Muscle of arm (tissue), 14 donors: ENCODE measurements at places on chromosomes 2 and 18.

DNA sequence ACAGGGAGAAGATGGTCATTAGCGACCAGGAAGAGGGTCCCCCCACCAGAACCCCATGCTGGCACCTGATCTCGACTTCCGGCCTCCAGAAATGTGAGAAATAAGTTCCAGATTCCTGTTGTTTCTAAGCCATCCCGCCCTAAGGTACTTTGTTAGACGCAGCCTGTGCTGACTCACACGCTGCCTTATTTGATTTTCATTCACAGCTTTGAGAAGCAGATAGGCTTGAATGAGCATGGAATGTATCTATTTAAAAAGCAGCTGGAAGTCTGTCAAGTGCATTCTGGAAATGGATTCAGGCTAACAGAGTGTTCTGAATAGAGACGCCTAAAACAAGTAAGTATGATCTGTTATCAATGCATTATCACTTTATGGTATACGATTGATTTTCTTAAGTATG is 8.3 kb upstream of the IL1R2 start:
- DNase-seq = no peak

DNA sequence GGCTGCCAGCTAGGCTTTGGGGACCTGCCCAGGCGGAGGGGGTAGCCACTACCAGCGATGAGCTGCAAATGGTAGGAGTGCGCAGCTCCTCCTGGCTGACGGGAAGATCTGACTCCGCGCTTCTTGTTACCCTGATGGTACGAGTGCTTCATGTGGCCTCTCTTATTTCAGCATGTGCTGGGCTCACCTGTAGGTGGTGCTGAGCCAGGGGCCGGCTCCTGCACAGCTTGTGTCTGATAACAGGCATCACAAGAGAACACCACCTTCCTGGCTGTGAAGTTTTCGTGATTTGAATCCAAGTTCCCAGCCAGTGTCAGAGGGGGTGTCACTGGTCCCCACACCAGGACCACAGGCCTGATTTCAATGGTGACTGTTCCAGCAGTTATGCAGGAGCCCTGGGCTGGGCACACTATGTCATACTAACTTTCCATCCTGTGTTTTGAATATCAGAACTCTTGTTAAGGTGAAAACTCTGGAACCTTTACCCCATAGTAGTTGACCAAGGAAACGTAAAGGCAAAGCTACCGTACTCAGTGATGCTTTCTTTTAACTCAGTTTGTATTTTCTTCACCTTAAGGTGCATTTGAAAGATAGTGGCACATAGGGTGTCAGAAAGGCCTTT is 28.0 kb downstream of the APCDD1 start:
- DNase-seq = no peak

- no peak for DNase-seq
Measured at GRCh38 chr2:119718501-119719260, 39.7 kb downstream of the TMEM177 start.

DNA sequence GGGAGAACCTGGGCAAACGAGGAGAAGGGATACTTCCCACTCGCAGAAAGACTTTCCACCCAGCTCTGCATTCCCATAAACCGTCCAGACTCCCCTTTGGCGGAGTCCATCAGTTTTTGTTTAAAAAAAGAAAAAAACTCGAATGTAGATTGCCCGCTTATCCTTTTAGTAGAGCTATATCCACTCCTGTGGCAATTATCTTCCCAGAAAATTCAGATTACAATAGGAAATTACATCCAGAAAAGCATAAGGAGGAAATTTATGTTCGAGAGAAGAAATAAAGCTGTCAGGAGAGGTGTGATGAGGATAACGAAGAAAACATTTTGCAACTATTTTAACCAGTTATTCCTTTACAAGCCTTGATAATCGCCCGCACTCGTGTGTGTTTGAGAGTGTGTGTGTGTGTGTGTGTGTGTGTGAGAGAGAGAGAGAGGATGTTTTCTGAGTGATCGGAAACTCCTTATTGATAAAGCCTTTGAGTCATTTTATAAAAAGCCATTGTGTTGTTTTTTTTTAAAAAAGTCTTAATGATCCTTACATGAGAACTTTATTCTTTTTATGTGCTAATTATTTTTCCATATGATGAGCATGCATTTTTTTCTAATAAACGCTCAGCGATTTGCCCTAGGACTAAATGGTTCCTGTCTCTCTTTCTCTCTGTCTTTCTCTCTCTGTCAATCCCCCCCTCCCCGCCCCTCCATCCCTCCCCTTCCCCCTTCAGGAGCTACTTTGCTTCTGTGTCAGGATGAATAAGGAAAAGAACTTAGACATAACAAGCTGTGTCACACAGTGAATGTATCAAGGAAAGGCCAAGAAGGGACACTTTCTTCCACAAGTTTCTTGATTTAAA is 1.1 kb upstream of the PPP3R1 start:
- peak; percentile 35 for DNase-seq

DNA sequence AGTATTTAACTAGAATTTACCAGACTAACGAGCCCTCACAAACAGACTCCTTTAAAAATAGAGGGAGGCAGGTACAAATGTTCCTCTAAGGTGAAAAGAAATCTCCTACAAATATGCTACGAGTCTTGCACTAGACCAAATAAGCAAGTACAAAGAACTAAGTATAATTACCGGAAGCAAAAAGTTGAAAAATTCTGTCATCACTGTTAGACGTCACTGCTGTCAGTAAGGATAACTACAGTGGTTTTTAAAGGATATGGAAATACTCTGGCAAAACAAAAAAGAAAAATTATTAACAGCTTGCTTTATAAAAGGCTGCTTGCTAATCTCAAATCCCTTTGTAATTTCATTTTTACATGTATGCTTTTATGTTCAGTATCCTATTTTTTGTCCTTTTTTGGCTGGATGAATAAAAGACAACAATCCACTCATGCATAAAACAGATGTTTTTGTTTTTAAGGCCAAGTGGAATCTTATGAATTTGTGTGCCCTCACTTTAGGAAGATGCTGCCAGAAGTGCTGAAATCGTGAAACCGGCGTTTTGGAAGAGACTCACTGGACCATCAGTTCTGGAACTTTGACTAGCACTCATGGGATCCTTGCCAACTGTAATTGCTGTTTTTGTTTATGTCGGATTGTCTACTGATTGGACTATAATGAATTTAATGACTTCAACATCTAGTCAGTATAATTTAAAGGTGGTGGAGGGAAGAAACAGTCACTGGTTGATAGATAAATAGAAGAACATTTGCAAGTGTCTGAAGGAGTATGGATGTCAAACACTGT is 6.7 kb downstream of the ZNF521 start:
- DNase-seq = peak; percentile 40

GRCh38 chr2:235894839-235895238 is 273.3 kb downstream of the GBX2 start:
- no peak for DNase-seq

- DNase-seq = no peak
Measured at GRCh38 chr18:14097761-14098160, 34.5 kb downstream of the ZNF519 start.

DNA sequence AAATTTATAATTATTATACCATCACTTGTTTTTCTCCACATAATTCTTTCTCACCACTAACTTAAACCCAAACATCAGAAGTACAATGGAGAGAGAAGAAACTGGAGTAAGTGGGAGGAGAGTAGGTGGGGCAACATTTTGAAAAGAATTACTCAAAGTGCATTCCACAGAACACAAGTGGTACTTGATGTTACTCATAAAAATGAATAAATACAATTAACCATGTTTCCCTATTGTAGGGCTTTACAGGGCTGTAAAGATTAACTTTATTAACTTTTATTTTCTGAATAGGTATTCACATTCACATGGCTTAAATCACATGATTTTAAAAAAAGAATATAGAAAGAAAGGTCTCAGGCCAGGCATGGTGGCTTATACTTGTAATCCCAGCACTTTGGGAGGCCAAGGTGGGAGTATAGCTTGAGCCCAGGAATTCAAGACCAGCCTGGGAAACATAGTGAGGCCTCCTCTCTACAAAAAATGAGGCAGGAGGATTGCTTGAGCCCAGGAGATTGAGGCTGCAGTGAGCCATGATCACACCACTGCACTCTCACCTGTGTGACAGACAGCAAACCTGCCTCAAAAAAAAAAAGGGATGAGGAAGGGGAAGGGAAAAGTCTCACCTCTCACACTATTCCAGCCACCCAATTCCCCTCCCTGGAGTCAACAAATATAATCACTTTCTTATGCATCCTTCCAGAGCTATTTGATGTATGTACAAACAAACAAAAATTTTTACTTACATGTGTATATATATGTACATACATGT is 47.1 kb downstream of the KCNG3 start:
- no peak for DNase-seq

- DNase-seq = no peak
Measured at GRCh38 chr2:176979981-176980710, 232.4 kb upstream of the HNRNPA3 start.

- peak; percentile 80 for DNase-seq
Measured at GRCh38 chr2:225660262-225661131, 261.0 kb downstream of the NYAP2 start.

GRCh38 chr2:31014516-31014915 is 123.7 kb downstream of the GALNT14 start:
- no peak for DNase-seq

DNA sequence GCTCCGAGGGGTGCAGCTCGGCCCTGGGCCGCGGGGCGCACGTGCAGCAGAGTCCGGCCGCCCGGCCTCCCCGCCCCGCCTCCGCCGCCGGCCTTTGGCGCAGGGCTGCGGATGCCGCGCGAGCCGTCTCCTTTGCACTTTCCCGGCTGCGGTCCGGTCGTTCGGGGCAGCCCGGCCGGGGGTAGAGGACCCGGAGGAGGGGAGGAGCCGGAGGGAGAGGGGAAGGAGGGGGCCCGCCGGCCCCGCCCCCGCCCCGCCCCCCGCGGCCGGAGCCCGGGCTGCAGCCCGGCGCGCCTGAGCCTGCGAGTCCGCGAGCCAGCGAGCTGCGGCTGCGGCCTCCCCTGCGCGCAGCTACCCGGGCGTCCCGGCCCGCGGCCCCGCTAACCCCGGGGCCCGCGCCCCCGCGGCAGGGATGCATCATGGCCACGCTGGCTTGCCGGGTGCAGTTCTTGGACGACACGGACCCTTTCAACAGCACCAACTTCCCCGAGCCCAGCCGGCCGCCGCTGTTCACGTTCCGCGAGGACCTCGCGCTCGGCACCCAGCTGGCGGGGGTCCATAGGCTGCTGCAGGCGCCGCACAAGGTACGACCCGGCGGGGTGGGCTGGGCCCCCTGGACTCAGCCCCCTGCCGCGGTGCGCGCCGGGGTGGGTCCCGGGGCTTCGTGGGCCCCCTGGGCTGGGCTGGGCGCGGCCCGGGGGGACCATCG is at the start of gene FHOD3:
TSS of gene FHOD3 (plus strand) at position 297 of the 709 bp plus-strand sequence. CDS start at position 420, 123 bp downstream.
- DNase-seq = peak; percentile 51

GRCh38 chr2:52264488-52264887 is 1232.6 kb upstream of the NRXN1 start:
- no peak for DNase-seq
